Caco-2 (cell line): ENCODE measurements at places on chromosomes 5 and 9.

- H3K27me3 ChIP-seq: no peaks in the 10 kb centered on the region
- H3K27ac ChIP-seq: peak within 1 kb of the TSS; percentile 90
- peaks cover 2% of the 10 kb centered on the region; the same call in 1 of the 2 replicates for H3K4me1 ChIP-seq
- H3K4me3 ChIP-seq: peak within 1 kb of the TSS; percentile 90
- no peak for DNase-seq
Measured at GRCh38 chr9:92764381-92764987, at the start of gene BICD2. TSS of gene BICD2 (minus strand) at chr9:92764833. CDS start at chr9:92764744, 89 bp downstream.

GRCh38 chr5:177507596-177508220 lies 1.9 kb downstream of the DOK3 start:
- no peak overlapping the region for H3K4me3 ChIP-seq
- no peaks in the 10 kb centered on the region for H3K27me3 ChIP-seq
- no peak overlapping the region for H3K27ac ChIP-seq
- H3K36me3 ChIP-seq: peaks cover 5% of the 10 kb centered on the region
- no peaks in the 10 kb centered on the region for H3K4me1 ChIP-seq
- no peak for DNase-seq

DNA sequence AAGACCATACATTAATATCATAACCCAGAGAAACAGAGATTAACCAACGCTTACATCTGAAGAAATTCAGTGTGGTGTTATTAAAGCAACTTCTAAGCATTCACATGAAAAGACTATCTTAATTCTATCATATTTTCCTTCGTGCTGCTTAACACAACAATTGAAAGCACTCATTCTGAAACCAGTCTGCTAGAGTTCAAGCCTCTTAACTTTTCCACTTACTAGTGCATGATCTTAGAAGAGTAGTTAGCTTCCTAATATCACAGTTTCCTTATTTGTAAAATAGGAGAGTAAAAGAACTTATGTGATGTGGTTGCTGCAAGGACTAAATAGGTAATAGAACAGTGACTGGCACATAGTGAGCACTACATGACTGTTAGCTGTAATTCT lies 379.3 kb downstream of the TRIM36 start:
- no peak overlapping the region for H3K4me3 ChIP-seq
- no peaks in the 10 kb centered on the region for H3K27me3 ChIP-seq
- H3K4me1 ChIP-seq: peaks cover 4% of the 10 kb centered on the region; the same call in 1 of the 2 replicates
- no peak overlapping the region for H3K27ac ChIP-seq
- DNase-seq: no peak

GRCh38 chr5:81418606-81419005 lies 24.7 kb upstream of the ACOT12 start:
- no peak for DNase-seq
- H3K27ac ChIP-seq: no peak overlapping the region
- no peaks in the 10 kb centered on the region for H3K4me1 ChIP-seq
- H3K27me3 ChIP-seq: no peaks in the 10 kb centered on the region
- no peaks in the 10 kb centered on the region for H3K36me3 ChIP-seq

DNA sequence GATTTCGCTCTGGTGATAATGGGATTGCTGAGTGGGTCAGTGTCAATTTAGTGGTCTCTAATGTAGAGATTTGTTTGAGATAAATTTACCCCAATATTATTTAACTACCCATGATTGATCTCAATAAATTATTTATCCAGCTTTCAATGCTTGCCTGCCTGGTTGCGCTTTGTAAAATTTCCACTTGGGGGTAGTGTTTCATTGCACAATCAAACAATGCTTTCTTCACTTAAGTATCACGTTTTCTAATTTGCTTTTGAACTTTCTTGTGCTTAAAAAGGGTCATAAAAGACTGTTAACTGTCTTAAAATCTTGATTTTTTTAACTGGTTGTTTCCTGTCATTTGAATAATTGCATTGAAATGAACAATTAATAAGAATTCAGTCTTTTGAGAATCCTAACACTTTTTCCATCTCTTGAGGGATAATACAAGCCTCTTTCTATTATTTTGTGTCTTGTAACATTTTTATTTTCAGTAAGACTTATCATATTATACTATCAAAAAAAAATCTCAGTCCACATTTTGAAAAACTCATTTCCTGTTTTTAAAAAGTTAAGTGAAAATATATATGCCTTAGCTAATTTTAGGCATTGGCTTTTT lies 18.7 kb downstream of the HSD17B4 start:
- no peaks in the 10 kb centered on the region for H3K27me3 ChIP-seq
- H3K36me3 ChIP-seq: no peaks in the 10 kb centered on the region
- H3K4me3 ChIP-seq: no peak overlapping the region
- H3K4me1 ChIP-seq: no peaks in the 10 kb centered on the region
- no peak for DNase-seq

DNA sequence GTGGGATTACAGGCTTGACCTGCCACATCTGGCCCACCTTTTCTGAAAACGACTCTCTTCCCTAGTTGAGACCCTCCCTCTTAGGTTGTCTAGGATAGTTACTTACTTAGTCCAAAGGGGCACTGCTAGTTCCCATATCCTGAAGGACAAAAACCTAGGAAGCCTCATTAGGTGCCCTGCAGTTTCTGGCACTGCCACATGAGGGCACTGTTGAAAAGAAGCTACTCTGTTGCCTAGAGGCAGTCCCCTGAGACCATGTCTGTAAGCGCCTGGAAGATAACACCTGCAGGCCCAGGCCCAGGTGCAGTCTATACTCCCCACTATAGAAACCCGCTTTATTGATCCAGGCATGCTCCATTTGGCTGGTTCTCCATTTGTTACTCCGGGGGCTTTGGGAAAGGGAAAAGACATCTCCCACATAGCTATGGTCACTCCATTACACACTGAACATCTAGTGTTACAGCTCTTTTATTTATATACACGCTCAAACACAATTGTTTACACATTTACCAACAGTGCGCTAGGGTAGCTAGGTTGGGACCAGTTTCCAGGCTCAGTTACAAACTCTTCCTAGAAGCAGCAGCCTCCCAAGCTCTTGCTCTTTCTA lies 73.4 kb upstream of the PPARGC1B start:
- peak; percentile 67 for DNase-seq
- H3K27me3 ChIP-seq: no peaks in the 10 kb centered on the region

GRCh38 chr5:83050723-83051340 lies 26.4 kb downstream of the TMEM167A start:
- no peak overlapping the region for H3K27ac ChIP-seq
- H3K27me3 ChIP-seq: no peaks in the 10 kb centered on the region
- H3K4me1 ChIP-seq: no peaks in the 10 kb centered on the region

GRCh38 chr5:160959804-160960203 lies 107.8 kb upstream of the ATP10B start:
- no peaks in the 10 kb centered on the region for H3K27me3 ChIP-seq
- peaks cover 6% of the 10 kb centered on the region for H3K4me1 ChIP-seq
- DNase-seq: no peak
- no peak overlapping the region for H3K4me3 ChIP-seq
